Mesendoderm (in vitro differentiated cells): ENCODE measurements at places on chromosomes 16 and 17.

DNA sequence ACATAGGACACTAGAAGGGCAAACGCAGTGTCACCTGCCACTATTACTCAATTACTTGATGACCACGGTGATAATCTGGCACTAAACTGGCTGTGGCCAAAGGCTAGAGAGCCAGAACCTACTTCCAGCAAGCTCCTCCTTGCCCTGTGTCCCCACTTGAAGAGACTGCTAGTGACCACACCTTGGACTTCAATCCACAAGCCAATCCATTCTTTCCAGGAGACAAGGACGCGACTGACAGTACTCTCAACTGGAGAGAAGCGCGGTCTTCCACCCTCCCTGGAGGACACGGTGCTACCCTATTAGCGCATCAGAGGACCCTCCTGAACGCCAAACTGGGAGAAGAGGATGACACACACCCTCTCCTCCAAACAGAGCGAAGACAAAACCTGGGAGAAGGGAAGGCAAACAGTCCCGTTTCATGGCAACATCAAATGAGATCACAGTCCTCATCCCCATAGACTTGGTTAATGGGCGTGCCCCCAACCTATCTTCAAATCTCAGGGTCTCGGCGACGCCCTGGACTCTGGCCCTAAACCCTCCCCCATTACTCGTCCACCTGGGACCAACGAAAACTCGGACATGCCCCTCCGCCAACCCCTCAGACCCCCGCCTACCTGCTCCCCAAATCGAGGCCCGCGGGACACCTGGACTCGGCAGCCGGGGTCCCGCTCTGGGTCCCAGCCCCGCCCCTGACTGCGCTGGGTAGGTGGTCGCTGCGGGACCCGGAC, 508 bp downstream of the FLCN start:
- H3K27me3 ChIP-seq = no peaks in the 10 kb centered on the region
- peaks cover 8% of the 10 kb centered on the region for H3K4me1 ChIP-seq
- H3K27ac ChIP-seq = peak overlapping the region; percentile 34

- H3K4me3 ChIP-seq = no peak overlapping the region
- no peaks in the 10 kb centered on the region for H3K27me3 ChIP-seq
- H3K36me3 ChIP-seq = no peaks in the 10 kb centered on the region
- DNase-seq = peak; percentile 46
Measured at GRCh38 chr17:73625006-73625405, 19.2 kb downstream of the SDK2 start.

GRCh38 chr16:19588661-19589060, 33.2 kb downstream of the VPS35L start:
- no peak for DNase-seq
- no peaks in the 10 kb centered on the region for H3K36me3 ChIP-seq
- H3K27ac ChIP-seq = no peak overlapping the region

DNA sequence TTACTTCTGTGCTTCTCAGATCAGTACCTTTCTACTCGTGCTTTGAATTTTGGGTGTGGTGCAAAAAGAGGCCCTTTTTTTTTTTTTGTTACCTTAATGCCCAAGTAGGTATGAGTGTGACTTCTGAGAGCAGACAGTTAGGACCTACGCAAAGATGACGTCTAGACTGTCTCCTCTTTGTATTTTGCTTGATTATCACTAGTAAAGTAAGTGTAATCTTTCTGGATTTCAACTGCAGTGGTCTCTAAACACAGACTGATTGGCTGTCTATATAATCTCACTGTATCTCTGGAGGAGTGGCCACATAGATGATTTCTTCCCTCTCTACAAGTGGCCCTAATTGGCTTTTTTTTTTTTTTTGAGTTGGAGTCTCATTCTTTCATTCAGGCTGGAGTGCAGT, 11.5 kb upstream of the CDK5R1 start:
- no peaks in the 10 kb centered on the region for H3K4me1 ChIP-seq
- H3K27ac ChIP-seq = no peak overlapping the region
- no peak overlapping the region for H3K4me3 ChIP-seq
- no peaks in the 10 kb centered on the region for H3K27me3 ChIP-seq
- no peak for DNase-seq
- peaks cover 27% of the 10 kb centered on the region for H3K36me3 ChIP-seq

- no peaks in the 10 kb centered on the region for H3K27me3 ChIP-seq
- no peaks in the 10 kb centered on the region for H3K36me3 ChIP-seq
- no peak overlapping the region for H3K27ac ChIP-seq
- no peak for DNase-seq
- peaks cover 7% of the 10 kb centered on the region for H3K4me1 ChIP-seq
Measured at GRCh38 chr17:37361543-37361942, 14.2 kb upstream of the C17orf78 start.

DNA sequence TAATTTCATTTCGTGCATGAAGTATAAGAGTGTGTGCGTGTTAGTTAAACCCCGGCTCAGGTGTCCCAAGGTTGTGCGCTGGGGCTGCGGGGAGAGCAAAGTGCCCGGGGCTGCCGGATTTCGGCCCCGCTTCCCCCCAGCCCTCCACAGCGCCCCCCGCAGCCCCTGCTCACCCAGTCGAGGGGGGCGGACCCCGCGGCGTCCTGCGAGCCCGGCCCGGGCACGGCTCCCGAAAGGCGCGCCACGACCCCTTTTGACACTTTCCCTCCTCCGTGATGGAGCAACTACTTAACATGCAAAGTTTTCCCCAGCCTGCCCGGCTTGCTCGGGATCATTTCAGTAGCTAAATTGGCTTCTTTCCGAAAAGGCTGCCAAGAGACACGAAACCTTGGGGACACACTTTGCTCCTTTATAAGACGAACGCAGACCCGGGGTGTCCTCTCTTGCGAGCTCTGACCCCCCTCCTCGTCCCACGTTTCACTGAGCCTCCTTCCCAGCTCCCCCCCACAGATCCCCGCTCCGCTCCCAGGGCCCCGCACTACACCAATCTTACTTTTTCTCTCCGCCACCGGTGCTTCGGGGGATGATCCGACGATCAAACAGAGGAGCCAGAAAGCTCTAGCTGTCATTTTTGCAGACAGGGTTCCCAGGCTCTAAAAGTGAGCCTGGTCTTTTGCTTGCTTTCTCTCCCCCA, 552 bp downstream of the C17orf58 start:
- H3K4me3 ChIP-seq = peak overlapping the region; percentile 59
- peak; percentile 44 for DNase-seq
- peaks cover 2% of the 10 kb centered on the region for H3K27me3 ChIP-seq
- peaks cover 10% of the 10 kb centered on the region for H3K4me1 ChIP-seq
- H3K36me3 ChIP-seq = no peaks in the 10 kb centered on the region

DNA sequence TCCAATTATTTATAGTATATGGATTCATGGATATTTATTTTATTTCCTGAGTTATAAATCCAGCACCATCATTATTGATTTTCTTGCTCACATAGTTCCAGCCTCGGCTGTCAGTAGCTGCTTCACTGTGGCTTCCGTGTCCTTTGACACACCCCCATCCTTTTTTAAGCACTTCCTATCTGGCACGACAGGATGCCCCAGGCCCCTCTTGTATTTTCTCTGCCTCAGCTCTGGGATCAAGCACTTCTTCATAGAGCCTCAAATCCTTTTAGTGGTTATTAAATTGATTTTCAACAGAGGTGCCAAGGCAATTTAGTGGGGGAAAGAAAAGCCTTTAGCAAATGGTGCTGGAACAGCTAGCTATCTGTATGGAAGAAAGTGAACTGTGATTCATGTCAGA, 59.8 kb downstream of the GAN start:
- no peaks in the 10 kb centered on the region for H3K4me1 ChIP-seq
- H3K4me3 ChIP-seq = no peak overlapping the region
- H3K27me3 ChIP-seq = no peaks in the 10 kb centered on the region
- no peak overlapping the region for H3K27ac ChIP-seq

GRCh38 chr16:66375451-66375850, 9.0 kb downstream of the CDH5 start:
- H3K4me3 ChIP-seq = no peak overlapping the region
- no peaks in the 10 kb centered on the region for H3K36me3 ChIP-seq
- H3K27me3 ChIP-seq = no peaks in the 10 kb centered on the region

DNA sequence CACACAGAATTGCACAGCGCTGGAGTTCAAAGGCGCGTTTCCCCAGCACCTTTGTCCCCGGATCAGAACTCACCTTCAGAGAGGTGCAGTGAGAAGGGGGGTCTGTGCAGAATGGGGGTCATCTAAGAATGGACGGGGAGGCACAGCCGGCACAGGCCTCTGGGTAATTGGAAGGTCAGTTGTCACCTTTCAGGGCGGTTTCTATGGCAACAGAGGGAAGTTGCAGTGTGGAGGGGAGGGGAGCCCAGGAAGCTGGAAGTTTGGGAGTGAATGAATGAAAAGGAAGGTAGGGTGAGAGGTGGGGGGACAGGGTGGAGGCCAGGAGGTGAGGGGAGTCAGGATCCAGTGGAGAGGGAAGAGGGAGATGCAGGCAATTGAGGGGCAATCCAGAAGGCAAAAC, 12.4 kb upstream of the KCNG4 start:
- H3K36me3 ChIP-seq = no peaks in the 10 kb centered on the region
- DNase-seq = peak; percentile 28
- no peak overlapping the region for H3K27ac ChIP-seq
- H3K27me3 ChIP-seq = no peaks in the 10 kb centered on the region
- no peaks in the 10 kb centered on the region for H3K4me1 ChIP-seq

DNA sequence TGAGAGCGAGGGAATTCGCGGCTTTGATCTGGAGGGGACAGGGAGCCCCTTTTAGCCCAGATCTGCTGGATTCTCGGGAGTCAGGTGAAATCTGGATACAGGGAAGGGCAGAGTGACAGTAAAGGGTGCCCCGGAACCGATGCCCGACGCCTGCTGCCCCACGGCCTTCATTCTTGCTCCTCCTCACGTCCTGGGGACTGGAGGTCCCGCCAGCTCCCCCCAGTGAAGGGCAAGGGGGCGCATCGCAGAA, 596 bp downstream of the OR1F1 start:
- H3K27me3 ChIP-seq = no peaks in the 10 kb centered on the region
- no peaks in the 10 kb centered on the region for H3K4me1 ChIP-seq
- H3K36me3 ChIP-seq = no peaks in the 10 kb centered on the region

DNA sequence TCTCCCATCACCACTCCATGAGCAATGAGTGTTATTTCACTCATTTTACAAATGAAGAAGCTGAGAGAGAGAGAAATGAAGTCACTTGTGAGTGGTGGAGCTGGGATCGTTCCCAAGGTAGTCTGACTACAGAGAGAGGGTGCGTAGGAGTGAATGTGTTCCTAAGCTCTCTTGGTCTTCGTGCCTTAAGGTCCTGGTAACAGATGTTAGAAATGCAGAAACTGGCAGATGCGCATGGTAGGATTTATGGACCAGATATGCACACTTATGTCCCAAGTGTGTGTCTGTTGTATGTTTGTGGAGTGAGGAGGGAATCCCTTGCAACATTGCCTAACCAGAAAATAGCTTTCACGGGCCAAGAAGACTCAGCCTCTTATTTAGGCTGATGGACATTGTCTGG, 93.2 kb upstream of the ZNF469 start:
- no peak for DNase-seq
- H3K27ac ChIP-seq = no peak overlapping the region
- no peaks in the 10 kb centered on the region for H3K4me1 ChIP-seq
- no peaks in the 10 kb centered on the region for H3K27me3 ChIP-seq

DNA sequence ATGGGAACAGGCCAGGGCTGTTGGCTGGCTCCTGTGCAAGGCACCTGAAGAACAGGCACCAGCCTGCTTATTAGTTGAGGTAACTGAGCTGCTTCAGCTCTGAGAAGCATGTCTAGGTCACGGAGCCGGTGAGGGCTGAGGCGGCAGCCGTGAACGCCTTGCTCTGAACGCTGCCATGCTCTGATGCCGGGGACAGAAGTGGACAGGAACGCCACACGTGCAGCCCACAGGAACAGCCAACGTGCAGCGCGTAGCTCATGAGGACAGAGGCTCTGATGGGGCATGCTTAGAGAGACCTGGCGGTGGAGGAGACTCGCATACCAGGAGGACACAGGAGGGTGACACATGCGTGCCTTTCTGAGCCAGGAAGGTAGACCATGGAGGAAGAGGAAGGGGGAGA, 25.6 kb downstream of the USP22 start:
- no peaks in the 10 kb centered on the region for H3K4me1 ChIP-seq
- H3K4me3 ChIP-seq = no peak overlapping the region
- no peaks in the 10 kb centered on the region for H3K27me3 ChIP-seq
- H3K36me3 ChIP-seq = peaks cover 72% of the 10 kb centered on the region
- no peak overlapping the region for H3K27ac ChIP-seq

GRCh38 chr17:40310882-40311391, 2.0 kb downstream of the RARA start:
- no peak overlapping the region for H3K4me3 ChIP-seq
- no peaks in the 10 kb centered on the region for H3K27me3 ChIP-seq
- no peak overlapping the region for H3K27ac ChIP-seq
- no peak for DNase-seq

DNA sequence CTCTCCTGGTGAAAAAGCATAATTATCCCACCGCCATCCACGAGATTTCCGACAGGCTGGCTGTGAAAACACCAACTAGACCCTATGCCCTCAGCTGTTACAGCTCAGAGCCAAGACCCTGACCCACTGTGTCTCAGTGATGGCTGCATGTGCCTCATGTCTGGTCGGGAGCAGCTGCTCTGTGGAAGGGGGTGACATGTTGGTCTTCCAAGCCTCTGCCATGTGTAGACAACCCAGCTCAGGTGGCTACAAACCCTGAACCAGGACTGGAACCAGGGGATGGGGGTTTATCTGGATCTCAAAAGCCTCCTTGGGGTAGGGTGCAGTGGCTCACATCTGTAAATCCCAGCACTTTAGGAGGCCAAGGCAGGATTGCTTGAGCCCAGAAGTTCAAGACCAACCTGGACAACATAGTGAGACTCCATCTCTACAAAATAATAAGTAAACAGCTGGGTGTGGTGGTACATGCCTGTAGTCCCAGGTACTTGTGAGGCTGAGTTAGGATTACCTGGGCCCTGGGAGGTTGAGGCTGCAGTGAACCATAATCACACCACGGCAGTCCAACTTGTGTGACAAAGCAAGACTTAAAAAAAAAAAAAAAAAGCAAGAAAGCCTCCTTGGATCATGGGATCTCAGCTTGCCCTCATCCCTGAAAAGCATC, 220.3 kb downstream of the CPPED1 start:
- DNase-seq = no peak
- no peaks in the 10 kb centered on the region for H3K27me3 ChIP-seq
- peaks cover 4% of the 10 kb centered on the region for H3K4me1 ChIP-seq
- H3K27ac ChIP-seq = no peak overlapping the region
- H3K36me3 ChIP-seq = no peaks in the 10 kb centered on the region
- H3K4me3 ChIP-seq = no peak overlapping the region

GRCh38 chr17:32103476-32104113, 38.7 kb upstream of the RHOT1 start:
- H3K4me1 ChIP-seq = no peaks in the 10 kb centered on the region
- H3K4me3 ChIP-seq = no peak overlapping the region
- no peak overlapping the region for H3K27ac ChIP-seq
- DNase-seq = no peak
- no peaks in the 10 kb centered on the region for H3K27me3 ChIP-seq

DNA sequence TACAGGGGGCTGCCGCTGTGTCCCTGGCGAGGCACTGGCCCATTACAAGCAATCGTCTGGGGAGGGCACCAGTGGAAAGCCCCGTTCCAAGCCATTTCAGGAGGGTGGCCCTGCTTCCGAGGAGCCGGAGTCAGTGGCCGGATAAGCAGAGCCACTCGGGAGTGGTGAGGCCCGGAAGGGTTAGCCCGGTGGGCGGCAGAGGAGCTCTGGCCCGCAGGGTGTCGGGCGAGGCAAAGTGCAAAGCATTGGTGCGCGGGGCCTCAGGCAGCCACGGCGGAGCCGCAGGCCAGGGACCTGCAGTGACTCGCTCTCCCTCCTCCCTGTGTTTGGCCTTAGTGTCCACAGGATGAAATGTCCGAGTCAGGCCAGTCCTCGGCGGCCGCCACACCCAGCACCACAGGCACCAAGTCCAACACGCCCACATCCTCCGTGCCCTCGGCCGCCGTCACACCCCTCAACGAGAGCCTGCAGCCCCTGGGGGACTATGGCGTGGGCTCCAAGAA, 24.6 kb downstream of the NME3 start:
- no peak overlapping the region for H3K4me3 ChIP-seq
- DNase-seq = no peak
- no peaks in the 10 kb centered on the region for H3K36me3 ChIP-seq
